Cardiac muscle cell (in vitro differentiated cells and primary cell): ENCODE measurements at places on chromosomes 4 and X. TPM values are rescaled to one million over a fixed set of nuclear protein-coding genes. Genes with fewer than 3 reads are reported as not detected.
A peak's percentile ranks its signal among the peaks of the same experiment; 100 is the strongest.

DNA sequence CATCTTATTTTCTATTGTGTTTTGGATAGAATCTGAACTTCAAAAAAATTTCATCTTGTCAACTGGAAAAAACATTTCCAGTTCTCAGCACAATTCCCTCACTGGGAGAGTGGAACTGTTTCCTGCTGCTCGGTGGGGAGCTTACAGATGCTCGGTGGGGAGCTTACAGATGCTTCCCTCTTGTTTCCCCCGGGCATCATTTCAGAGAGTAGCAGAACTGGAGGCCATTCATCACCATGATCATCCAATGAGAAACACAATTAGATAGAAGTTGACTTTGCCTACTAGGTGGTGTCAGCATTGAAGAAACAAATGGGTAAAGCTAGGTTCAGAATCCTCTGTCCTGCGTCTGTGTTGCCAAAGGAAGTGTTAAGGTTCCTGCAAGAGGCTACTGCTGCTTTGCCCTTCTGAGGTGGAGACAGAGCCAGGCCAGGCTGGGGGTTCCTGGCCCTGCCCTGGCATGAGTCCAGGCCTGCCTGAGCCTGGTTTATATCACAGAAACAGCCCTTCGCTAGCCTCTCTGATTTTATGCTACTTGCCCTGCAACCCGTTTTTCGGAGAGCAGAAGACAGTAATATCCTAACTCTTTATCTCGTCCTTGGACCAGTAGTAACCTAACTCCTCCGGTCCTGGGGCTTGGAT, 70.6 kb downstream of the TAPT1 start:
- no peak for DNase-seq
- H3K27ac ChIP-seq = peak overlapping the region; percentile 63
- H3K4me3 ChIP-seq = no peak overlapping the region
- H3K36me3 ChIP-seq = no peaks in the 10 kb centered on the region
- H3K4me1 ChIP-seq = peaks cover 42% of the 10 kb centered on the region
- H3K27me3 ChIP-seq = no peaks in the 10 kb centered on the region

GRCh38 chr4:177401658-177402273, 40.5 kb downstream of the AGA start:
- no peak overlapping the region for H3K27ac ChIP-seq
- peaks cover 6% of the 10 kb centered on the region for H3K4me1 ChIP-seq
- no peaks in the 10 kb centered on the region for H3K27me3 ChIP-seq
- no peaks in the 10 kb centered on the region for H3K36me3 ChIP-seq
- no peak overlapping the region for H3K4me3 ChIP-seq

- H3K4me1 ChIP-seq = no peaks in the 10 kb centered on the region
- no peak overlapping the region for H3K4me3 ChIP-seq
- DNase-seq = no peak
- no peaks in the 10 kb centered on the region for H3K27me3 ChIP-seq
- H3K36me3 ChIP-seq = no peaks in the 10 kb centered on the region
These were observed 196.1 kb downstream of the ZNF330 start for GRCh38 chr4:141416677-141417363.

DNA sequence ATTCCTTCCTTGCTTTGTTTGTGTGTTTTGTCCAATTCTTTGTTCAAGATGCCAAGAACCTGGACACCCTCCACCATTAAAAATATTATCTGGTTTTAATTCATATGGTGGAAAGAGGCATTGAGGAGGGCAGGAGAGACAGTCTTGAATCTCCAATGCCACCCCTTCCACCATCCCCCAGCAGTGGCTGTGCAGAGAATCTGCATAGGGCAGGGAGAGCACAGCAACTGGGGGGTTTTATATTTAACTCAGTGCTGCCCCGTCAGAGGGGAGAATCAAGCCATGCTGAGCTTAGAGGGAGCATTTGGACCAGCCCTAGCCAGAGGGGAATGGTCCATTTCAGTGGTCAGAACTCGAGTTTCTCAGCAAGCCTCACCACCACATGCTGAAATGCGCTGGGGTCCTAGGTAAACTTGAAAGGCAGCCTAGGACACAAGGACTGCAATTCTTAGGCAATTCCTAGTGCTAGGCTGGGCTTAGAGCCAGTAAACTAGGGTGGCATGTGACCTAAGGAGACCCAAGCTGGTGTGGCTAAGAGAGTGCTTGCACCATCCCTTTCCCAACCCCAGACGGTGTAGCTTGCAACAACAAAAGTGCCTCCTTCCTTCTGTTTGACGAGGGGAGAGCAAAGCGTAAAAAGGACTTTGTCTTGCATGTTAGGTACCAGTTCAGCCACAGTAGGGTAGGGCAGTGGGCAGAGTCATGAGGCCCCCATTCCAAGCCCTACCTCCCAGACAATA, 34.2 kb downstream of the CCDC158 start:
- H3K4me3 ChIP-seq = no peak overlapping the region
- H3K27ac ChIP-seq = no peak overlapping the region
- no peak for DNase-seq
- H3K4me1 ChIP-seq = no peaks in the 10 kb centered on the region
- H3K27me3 ChIP-seq = no peaks in the 10 kb centered on the region
- H3K36me3 ChIP-seq = no peaks in the 10 kb centered on the region

Gene CYP4V2
- total RNA-seq = 4.8 and 7.3 TPM in 2 replicates

DNA sequence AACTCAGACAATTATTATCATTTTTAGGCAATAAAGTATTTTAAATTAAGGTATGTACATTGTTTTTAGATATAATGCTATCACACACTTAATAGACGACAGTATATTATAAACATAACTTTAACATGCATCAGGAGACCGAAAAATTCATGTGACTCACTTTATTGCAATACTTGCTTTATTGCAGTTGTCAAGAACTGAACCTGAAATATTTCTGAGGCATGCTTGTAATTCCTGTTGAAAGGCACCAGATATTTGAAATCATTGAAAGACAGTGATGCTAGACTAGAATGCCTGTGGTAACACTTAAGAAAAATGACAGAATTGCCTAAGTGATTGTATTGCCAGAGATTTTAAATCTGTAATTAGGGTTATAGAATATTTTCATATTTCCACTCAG, 175.6 kb upstream of the MAGEB2 start:
- DNase-seq = peak; percentile 7
- no peaks in the 10 kb centered on the region for H3K4me1 ChIP-seq
- no peak overlapping the region for H3K4me3 ChIP-seq

- no peaks in the 10 kb centered on the region for H3K27me3 ChIP-seq
- H3K27ac ChIP-seq = no peak overlapping the region
- no peaks in the 10 kb centered on the region for H3K36me3 ChIP-seq
- H3K4me1 ChIP-seq = peaks cover 6% of the 10 kb centered on the region
- no peak for DNase-seq
These were observed 211.5 kb downstream of the CHRDL1 start for GRCh38 chrX:110584083-110584482.

Gene SLC9A7
- 16.6 and 19.6 TPM in 2 replicates for total RNA-seq

- H3K27ac ChIP-seq = no peak within 1 kb of the TSS
- H3K4me3 ChIP-seq = no peak within 1 kb of the TSS
- H3K36me3 ChIP-seq = no peaks in the 10 kb centered on the region
- no peak for DNase-seq
- no peaks in the 10 kb centered on the region for H3K4me1 ChIP-seq
These were observed at the start of gene MAGEE2 for GRCh38 chrX:75784680-75785491. MAGEE2 (minus strand) TSS chrX:75785254; CDS start chrX:75785051, 203 bp downstream.

DNA sequence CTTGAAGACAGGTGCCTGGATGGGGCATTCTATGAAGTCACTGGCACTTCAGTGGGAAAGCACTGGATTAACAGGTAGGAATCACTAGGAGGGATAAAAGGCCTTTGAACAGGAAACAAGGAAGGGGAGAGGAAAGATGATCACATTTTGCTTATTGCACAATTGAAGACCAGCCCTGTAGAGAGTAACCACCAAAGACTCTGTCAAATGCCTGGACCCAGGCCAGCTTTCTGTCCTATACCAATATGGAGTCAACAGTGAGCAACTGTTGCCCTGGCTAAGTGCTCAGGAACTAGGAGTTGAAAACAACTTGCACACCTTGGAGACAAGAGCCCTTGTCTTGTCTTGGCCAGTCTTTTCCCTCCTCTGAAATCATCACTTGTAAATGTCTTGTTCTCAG, 14.1 kb upstream of the RTL3 start:
- no peak overlapping the region for H3K27ac ChIP-seq
- H3K27me3 ChIP-seq = no peaks in the 10 kb centered on the region
- DNase-seq = no peak
- H3K36me3 ChIP-seq = no peaks in the 10 kb centered on the region
- H3K4me3 ChIP-seq = no peak overlapping the region

DNA sequence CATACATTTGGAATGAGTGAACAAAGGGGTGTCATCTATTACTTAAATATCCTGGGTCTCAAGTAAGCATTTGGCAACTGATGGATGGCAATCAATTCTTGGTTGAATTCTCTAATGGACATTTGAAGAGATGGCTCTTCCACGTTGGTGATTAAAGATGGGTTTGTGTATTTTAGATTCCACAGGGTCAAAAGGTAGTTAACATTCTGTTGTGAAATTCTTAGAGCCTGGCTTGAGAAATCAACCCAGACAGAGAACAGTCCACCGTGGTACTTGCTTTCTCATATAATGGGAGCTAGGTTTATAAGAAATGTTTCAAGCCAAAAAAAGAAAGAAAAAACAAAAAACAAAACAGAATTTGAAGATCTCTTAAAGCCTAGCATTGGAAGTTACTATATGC, 355.9 kb upstream of the PITX2 start:
- no peaks in the 10 kb centered on the region for H3K36me3 ChIP-seq
- no peaks in the 10 kb centered on the region for H3K27me3 ChIP-seq
- no peak for DNase-seq
- no peak overlapping the region for H3K4me3 ChIP-seq

DNA sequence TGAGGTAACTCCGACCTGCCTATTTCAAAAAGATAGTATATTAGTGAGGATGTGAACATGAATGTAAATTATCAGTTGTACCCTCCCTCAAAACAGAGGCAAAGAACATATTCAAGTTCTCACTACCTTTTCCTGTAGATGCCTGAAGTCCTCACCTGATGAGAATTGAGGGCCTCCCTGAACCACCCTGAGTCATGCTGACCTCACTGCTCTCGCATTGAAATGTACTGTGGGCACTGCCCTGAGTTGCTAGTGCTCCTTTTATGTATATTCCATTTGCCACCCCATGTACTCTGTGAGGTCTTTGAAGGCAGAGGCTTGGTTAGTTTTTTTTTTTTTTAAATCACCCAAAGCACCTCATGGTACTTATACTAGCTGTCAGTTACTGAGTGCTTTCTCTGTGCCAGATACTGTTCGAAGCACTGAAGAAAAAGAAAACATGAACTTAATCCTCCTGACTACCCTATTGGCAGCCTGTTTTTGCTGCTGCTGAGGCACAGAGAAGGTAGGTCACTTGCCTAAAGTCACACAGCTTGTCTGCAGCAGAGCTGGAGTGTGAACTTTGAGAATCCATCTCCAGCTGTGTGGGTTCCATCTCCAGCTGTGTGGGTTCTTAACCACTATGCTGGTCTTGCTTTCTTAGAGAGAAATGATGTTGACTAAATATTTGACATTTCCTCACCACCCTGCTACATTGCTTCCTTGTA, 253.1 kb upstream of the GPC4 start:
- no peak overlapping the region for H3K4me3 ChIP-seq
- DNase-seq = no peak
- no peak overlapping the region for H3K27ac ChIP-seq

GRCh38 chr4:77669946-77670590, 64.4 kb downstream of the CXCL13 start:
- H3K27ac ChIP-seq = no peak overlapping the region
- no peaks in the 10 kb centered on the region for H3K4me1 ChIP-seq
- peak; percentile 4 for DNase-seq
- H3K27me3 ChIP-seq = no peaks in the 10 kb centered on the region

Gene ASB12
- 0.24 and 0.46 TPM in 2 replicates for total RNA-seq

- no peaks in the 10 kb centered on the region for H3K36me3 ChIP-seq
- DNase-seq = peak; percentile 80
- H3K4me1 ChIP-seq = peaks cover 22% of the 10 kb centered on the region
These were observed 440.9 kb downstream of the INPP4B start for GRCh38 chr4:142405021-142405694.

- no peaks in the 10 kb centered on the region for H3K27me3 ChIP-seq
- H3K4me3 ChIP-seq = no peak overlapping the region
- DNase-seq = no peak
- no peak overlapping the region for H3K27ac ChIP-seq
- H3K36me3 ChIP-seq = peaks cover 5% of the 10 kb centered on the region
These were observed 105.6 kb downstream of the AMMECR1 start for GRCh38 chrX:110212299-110212698.

GRCh38 chr4:185839770-185840169, 27.8 kb upstream of the SORBS2 start:
- H3K36me3 ChIP-seq = no peaks in the 10 kb centered on the region
- H3K4me3 ChIP-seq = no peak overlapping the region
- peaks cover 59% of the 10 kb centered on the region for H3K4me1 ChIP-seq
- DNase-seq = no peak

- H3K4me3 ChIP-seq = no peak overlapping the region
- no peaks in the 10 kb centered on the region for H3K4me1 ChIP-seq
- H3K27me3 ChIP-seq = no peaks in the 10 kb centered on the region
- no peaks in the 10 kb centered on the region for H3K36me3 ChIP-seq
- no peak overlapping the region for H3K27ac ChIP-seq
These were observed 134.3 kb upstream of the RPL34 start for GRCh38 chr4:108486046-108486445.

DNA sequence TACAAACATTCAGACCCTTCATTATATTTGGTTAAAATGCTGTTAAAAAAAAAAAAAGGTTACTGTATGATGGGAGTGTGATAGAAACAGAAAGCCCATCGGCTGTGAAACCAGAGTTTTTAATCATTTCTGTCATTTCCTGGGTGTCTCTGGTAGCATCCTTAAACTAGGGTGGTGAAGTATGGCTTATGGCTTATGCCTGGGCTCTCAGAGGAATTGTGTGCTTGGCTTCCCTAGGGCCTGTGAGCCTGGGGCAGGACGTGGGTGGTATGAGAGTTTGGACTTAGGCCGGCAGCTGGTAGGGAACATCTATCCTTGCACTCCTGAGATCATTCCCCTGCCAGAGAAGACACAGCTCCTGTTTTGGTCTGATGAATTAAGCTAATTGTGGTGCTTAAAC, 52.2 kb downstream of the DCUN1D4 start:
- no peak for DNase-seq
- no peak overlapping the region for H3K4me3 ChIP-seq
- no peaks in the 10 kb centered on the region for H3K27me3 ChIP-seq

DNA sequence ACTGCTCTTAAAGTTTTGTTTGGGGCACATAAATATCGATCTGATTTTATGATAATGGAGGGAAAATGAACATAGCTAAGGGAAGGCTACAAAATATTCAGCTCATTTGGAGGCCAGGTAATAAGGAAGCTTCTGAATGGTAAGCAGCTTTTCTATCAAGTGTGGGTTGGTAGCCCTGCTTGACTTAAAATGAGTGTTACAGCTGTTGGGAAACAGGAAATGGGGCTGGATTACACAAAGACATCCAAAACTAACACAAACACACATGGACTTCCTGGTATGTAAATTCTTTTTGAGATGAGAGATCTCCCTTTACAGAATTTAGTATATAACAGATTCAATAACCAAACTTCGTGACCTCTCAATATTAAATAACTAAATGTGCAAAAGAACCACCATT, 58.0 kb downstream of the FGF16 start:
- H3K27me3 ChIP-seq = no peaks in the 10 kb centered on the region
- peaks cover 8% of the 10 kb centered on the region for H3K36me3 ChIP-seq
- H3K4me3 ChIP-seq = no peak overlapping the region
- DNase-seq = peak; percentile 72

- DNase-seq = no peak
- H3K4me3 ChIP-seq = no peak overlapping the region
- H3K27me3 ChIP-seq = no peaks in the 10 kb centered on the region
- H3K36me3 ChIP-seq = no peaks in the 10 kb centered on the region
These were observed 76.6 kb downstream of the FBXW7 start for GRCh38 chr4:152459326-152459725.

Gene SPANXB1
- total RNA-seq = not detected in 2 replicates
